ENCODE measurements at places on chromosomes 1 and 21.
A peak's percentile ranks its signal among the peaks of the same experiment; 100 is the strongest.

DNA sequence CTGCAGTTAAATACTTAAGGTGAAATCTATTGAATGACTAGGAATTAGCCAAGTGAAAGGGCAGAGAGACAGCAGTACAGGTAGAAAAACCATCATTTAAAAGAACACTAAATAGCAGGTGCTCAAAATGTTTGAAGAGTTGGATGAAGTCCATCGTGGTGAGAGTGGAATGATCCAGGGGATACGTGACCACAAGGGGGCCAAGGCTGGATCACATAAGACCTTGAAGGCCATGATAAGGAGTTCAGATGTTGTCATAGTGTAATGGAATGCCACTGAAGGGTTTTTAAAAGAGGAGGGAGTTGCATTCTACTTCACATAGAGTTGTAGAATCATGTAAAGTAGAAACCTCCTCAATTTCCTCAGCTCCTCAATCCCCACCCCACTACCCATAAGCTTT is 34.8 kb upstream of the HOOK1 start:
- DNase-seq: no peak

DNA sequence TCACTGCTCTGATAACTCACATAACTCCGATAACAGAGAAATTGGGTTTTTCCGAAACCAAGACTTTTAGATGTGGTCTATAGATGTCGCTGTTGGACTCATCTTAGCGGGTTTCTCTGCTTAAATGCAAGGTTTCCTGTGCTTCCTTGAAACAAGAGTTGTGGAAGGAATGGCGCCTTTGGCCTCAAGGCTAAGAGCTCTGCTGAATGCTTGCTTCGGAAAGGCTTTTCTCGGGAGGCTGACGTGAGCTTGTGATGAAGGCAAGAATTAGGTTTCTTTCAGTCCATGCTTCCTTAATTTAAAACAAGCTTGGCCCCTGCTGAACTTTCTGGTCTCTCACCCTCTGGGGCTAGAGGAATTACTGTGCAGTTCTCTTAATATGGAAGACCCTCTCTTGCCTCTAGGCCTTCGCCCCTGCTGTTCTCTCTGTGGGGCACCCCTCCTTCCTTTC is 113.5 kb downstream of the MAP3K21 start:
- DNase-seq: no peak

DNA sequence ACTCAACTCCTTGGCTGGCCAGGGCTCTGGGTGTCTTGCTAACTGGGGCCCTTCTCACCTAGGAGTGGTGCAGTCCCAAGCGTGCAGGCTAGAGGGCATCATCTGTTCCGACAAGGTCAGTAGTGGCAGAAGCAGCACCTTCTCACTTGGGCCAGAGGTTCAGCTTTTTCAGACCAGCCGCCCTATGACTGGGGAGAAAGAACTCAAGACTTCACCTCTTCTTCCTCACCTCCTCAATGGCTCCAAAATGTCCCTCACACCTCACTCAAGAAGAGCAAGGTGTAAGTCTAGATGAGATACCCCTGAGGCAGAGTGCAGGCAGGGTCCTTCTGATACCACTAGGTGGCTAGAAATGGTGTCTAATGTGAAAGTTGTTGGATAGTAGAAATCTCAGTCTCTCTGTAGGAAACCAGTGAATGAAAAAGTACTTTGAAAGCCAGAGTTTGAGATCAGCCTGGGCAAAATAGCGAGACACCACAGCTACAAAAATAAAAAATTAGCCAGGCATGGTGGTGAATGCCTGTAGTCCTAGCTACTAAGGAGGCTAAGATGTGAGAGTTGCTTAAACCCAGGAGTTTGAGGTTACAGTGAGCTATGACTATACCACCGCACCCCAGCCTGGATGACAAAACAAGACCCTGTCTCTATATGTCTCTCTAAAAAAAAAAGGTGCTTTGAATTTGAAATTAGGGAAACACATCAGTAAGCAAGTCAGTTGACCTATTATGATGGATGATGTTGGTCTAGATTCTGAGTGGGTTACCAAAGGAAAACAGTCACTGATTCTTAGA is 8.6 kb upstream of the IL20 start:
- DNase-seq: no peak

GRCh38 chr1:1262071-1262470 is 11.6 kb downstream of the UBE2J2 start:
- no peak for DNase-seq

DNA sequence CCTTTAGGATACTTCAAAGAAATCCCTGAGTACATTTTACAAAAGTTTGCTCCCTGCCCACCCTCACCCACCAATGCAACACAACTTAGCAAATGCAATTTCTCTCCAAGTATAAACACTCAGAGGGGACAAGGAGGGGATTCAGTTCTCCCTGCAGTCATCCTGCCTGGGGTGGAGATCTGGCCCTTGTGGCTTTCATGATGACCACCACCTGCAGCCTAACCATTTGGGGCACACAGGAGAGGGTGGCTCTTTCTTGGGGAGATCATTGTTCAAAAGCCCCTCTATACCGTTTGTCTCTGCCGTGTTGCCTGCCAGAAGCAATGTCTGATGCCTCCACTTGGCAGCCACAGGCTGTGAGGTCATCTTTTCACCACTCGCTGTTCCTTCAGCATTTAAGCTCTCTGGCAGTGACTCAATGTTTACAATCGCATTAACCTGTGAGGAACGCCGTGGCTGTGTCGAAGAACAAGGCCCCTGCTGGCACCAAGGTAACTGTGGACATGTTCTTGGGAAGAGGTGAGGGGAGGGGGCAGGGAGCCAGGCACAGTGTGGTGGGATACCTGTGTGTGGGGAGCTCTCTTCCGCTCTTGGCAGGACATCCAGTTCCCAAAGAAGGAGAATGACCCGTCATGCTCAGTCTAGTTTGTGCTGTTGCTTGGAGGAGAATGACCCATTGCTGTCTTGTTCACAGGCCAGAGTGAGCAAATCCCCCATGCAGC is 103.9 kb upstream of the DUSP10 start:
- no peak for DNase-seq

GRCh38 chr1:28644494-28644893 is 1.6 kb upstream of the TAF12 start:
- DNase-seq: no peak

DNA sequence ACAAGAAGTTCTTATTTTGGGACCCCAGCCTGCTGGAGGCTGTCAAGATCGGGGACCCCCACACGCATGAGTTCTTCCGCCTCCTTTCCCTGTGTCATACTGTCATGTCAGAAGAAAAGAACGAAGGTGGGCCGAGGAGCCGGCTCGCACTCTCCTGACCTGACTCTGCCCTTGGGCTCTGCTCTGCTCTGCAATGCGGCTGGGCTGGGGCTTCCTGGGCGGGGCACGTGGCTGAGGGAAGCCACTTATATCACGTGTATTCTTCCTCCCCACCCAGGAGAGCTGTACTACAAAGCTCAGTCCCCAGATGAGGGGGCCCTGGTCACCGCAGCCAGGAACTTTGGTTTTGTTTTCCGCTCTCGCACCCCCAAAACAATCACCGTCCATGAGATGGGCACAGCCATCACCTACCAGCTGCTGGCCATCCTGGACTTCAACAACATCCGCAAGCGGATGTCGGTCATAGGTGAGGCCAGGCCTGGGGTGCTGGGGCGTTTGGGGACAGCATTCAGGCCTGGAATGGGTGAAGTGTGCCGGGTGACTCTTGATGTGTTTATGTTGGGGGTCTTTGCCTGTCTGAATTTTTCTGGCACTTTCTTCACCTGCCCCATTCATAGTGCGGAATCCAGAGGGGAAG is 17.6 kb downstream of the ATP8B2 start:
- peak; percentile 65 for DNase-seq

- DNase-seq: no peak
Measured at GRCh38 chr1:158833264-158833663, 2.1 kb downstream of the MNDA start.

GRCh38 chr1:226523646-226524406 is 24.7 kb upstream of the STUM start:
- DNase-seq: no peak

GRCh38 chr1:59016390-59016789 is 232.5 kb upstream of the JUN start:
- no peak for DNase-seq

DNA sequence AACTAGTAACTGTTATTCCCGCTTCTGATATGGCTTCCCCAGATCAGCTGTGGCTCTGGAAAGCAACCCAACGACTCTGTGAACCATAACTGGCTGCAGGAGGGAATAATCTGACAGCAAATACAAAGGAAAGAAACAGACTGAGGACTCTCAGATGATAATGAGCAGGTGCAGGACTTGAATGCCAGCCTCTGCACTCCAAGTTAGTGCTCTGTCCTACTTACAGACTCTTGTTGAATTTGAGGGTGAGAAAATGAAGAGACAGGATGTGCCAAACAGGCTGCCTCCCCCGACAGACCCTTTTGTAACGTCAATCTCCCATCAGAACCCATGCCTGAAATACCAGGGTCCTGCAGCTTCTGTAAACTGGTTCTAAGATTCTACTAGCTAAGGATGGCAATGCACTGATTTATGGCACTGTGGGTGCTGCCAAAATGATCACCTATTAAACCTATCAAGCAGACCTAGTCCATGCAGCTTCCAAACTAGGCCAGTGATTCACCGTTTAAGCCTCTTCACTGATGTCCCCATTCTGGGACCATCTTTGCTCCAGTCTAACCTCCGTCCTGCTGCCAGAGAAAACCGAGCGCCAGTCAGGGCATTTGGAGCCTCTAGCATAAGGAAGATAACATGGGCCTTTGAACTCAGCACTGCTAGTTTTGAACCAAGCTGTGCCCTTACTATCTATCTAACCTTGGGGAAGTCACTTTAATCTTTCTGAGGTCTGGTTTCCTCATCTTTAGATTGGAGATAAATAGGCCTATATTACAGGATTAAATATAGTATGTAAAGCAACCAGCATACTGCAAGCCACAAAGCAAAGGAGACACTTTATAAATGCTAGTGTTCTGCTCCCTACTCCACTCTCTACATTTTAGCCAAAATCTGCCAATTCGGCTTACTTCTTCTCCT is 4.8 kb downstream of the MKNK1 start:
- DNase-seq: no peak

GRCh38 chr1:33805988-33806387 is 57.9 kb upstream of the HMGB4 start:
- no peak for DNase-seq

GRCh38 chr21:41692185-41692565 is 74.7 kb downstream of the RIPK4 start:
- DNase-seq: no peak

DNA sequence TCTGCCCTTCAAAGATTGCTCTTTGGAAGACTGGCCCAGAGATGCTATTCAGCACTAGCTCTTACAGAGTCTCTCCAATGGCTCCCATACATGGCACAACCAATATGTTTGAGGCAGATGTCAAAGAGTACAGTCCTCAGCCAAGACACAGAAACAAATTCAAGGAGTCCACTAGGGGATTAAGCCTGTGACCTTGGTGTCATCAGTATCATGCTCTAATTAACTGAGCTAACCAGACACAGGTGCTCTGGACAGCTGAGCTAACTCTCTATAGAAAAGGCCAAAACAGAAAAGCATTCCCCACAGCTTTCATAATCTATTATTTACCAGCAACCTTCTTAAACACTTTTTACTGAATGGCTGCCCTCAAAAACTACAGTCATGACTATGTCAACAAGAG is 666.0 kb upstream of the PLXNA2 start:
- DNase-seq: no peak

- no peak for DNase-seq
Measured at GRCh38 chr1:160245434-160245833, 16.9 kb downstream of the DCAF8 start.

GRCh38 chr1:165143437-165144065 is 213.0 kb downstream of the LMX1A start:
- DNase-seq: no peak

GRCh38 chr1:116403496-116404136 is 30.6 kb downstream of the ATP1A1 start:
- DNase-seq: no peak

GRCh38 chr1:68633141-68633919 is 136.4 kb upstream of the DEPDC1 start:
- DNase-seq: no peak

- DNase-seq: peak; percentile 21
Measured at GRCh38 chr21:42641311-42642218, 11.9 kb upstream of the PDE9A start.

- no peak for DNase-seq
Measured at GRCh38 chr1:87450615-87451209, 122.0 kb downstream of the LMO4 start.

DNA sequence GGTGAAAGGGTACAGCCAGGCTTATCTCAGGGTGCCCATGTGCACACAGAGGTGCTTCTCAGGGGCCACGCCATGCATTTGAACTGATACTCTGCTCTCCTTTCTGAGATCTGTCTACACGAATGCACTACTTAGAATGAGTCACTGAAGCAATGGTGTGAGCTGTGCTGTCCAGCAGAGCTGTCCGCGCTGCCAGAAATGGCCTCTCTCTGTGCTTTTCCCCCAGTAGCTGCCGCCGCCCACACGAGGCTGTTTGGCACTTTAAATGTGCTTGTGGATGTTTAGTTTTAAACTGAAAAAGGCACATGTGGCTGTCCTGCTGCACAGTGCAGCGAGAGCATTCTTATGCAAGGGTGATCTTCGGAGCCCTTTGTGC is 87.1 kb upstream of the COL6A1 start:
- peak; percentile 82 for DNase-seq

DNA sequence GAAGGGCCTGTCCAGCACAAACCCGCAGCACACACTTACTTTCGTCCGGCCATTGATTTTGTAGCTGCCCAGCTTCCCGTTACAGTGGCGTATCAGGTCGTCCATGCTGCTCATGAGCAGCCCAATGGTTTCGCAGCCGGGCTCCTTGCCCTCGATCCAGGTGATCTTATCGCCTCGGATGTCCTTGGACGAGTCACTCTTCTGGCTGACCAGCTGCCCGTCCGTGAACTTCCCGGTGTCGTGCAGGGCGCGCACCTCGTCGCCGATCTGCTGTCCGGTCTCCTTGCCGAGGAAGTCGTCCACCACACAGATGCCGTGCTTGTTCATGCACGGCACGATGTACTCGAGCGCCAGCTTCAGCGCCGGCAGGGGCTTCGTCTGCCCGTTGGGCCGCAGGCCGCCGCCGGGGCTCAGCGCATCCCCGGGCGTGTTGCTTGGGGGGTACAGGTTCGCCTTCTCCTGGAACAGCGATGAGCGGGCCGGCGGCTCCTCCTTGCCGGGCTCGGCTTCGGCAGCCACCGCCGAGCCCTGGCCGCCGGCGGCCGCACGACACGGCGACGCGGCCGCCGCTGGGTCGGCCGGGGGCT is 1.0 kb downstream of the EGLN1 start:
- peak; percentile 70 for DNase-seq

DNA sequence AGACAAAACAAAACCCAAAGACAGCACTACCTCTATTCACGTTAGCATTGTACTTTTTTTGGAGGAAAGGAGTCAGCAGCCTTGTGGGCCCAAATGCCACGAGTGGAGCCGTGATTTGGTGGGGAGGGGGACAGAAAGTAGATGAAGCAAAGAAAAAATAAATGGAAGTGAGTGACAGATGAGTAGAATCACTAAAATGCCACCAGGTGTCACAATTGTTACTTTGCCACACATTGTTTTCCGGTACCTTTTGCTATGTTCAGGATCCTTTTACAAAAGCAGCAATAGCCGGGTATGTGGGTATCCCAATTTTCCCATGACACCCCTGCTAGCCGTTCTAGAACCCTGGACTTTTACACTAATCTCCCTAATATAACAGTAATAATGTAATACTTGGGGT is 85.0 kb upstream of the AK4 start:
- DNase-seq: no peak

Measured in Right ventricle myocardium superior (tissue), 1 donor.